B cell (primary cell): ENCODE measurements at places on chromosomes 3 and 15.

- no peak for DNase-seq
These were observed 68.6 kb downstream of the SLC6A6 start for GRCh38 chr3:14471016-14471415.

DNA sequence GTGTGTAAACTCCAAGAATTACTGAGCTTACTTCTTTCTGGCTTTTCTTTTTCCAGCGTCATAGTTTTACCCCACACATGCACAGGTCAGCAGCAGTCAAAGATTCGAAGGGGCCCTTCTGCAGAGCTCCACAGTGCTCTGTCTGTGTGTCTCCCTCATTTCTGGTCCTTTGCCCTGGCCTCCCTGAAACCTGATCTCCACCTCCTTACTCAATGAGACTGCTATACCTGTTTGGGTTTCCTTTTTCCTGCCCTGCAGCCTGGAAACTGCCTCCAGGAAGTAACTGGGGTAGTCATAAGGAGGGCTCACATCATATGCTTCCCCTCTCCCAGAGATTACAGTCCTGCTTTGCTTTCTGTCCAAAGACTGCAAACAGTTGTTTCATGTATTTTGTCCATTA lies 82.8 kb upstream of the TNIK start:
- no peak for DNase-seq

- no peak for DNase-seq
These were observed 23.0 kb downstream of the NR2F2 start for GRCh38 chr15:96353416-96353929.

- no peak for DNase-seq
These were observed 69.4 kb downstream of the FEM1B start for GRCh38 chr15:68346979-68347378.

DNA sequence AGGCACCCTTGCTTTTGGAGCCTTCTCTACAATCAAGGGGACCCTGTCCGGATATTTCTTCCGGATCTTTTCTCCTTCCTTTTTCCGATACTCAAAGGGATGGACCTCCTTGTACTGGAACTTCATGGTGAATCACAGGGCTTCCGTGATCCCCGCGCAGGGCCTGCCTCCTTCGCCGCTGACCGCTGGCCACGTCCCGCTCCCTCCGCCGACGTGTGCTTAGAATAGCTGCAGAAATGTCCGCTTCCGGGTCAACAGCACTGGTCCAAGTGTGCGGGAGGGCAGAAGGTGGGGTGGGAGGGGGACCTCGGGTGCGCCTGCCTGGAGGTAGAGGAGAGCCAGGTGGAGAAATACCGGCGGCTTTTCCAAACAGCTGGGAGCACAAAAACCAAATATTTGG lies 3.0 kb upstream of the ZNF774 start:
- DNase-seq: no peak

DNA sequence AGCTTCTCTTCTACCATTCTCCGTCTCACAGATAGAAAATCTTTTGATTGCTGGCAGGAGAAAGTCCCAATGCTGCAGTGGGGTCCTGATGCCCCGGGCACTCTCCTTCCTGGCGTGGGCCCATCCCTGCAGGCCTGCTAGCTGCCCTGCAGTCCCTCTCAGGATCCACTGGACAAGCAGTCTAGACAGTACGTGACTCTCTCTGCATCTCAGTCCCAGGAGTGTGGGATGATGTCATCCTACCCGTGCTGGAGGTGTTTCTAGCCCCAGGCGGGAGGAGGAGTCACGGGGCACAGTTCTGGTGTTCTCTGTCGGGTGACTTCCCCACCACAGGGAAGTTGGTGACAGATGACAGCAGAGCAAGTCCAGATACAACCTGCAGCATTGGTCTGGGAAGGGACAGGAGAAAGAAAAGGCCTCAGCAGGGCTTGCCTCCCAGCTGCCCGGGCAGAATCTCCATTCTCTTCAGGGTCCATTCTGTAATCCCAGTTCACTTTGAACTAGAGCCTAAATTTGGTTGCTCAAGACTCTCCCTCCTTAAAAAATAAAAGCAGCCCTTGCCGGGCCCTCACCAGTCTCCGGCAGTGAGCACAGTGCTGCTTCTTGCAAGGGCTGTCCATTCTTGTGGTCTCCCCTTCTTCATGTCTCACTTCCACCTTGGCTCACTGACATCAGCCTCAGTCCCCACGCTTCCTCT lies 30.6 kb downstream of the SLC28A1 start:
- DNase-seq: no peak
